A375 (cell line): ENCODE measurements at places on chromosomes 13 and 19. TPM values are rescaled to one million over a fixed set of nuclear protein-coding genes. Genes with fewer than 3 reads are reported as not detected.

Gene NLRP7
- not detected in 2 replicates for total RNA-seq

Gene SIGLEC12
- not detected in 2 replicates for total RNA-seq

Gene MAP4K1
- total RNA-seq = 0.34 and 1.3 TPM in 2 replicates

Gene ARHGEF18
- 26.0 and 26.9 TPM in 2 replicates for total RNA-seq

Gene ZNF416
- 3.8 and 5.2 TPM in 2 replicates for total RNA-seq

Gene PABPC3
- total RNA-seq = 0.04 and 0.05 TPM in 2 replicates

Gene ZNF763
- 0.19 and 0.42 TPM in 2 replicates for total RNA-seq

Gene ZSCAN22
- total RNA-seq = 2.9 TPM in 2 replicates

Gene ZFP28
- 1.5 and 3.2 TPM in 2 replicates for total RNA-seq

Gene KRTDAP
- not detected in 2 replicates for total RNA-seq

Gene SHISA2
- total RNA-seq = 12.1 and 17.3 TPM in 2 replicates

Gene NUDT19
- 15.8 and 19.0 TPM in 2 replicates for total RNA-seq

Gene SMIM44
- not detected in 2 replicates for total RNA-seq

Gene DIRAS1
- 0.72 and 1.0 TPM in 2 replicates for total RNA-seq

Gene KEAP1
- total RNA-seq = 69.0 and 75.7 TPM in 2 replicates

Gene RFPL4A
- total RNA-seq = 1.0 and 2.7 TPM in 2 replicates

Gene CBY2
- not detected in 2 replicates for total RNA-seq

Gene CPT1C
- 3.8 and 9.1 TPM in 2 replicates for total RNA-seq

Gene CCDC70
- total RNA-seq = not detected in 2 replicates

Gene ZNF573
- total RNA-seq = 5.8 and 8.4 TPM in 2 replicates

Gene KLK14
- 0.85 TPM in 1 of 2 replicates, not detected in the other for total RNA-seq

Gene PTPRS
- 106 and 118 TPM in 2 replicates for total RNA-seq

Gene NKPD1
- total RNA-seq = not detected in 2 replicates

Gene FLT3LG
- total RNA-seq = 3.3 and 6.1 TPM in 2 replicates

Gene KASH5
- total RNA-seq = 0.79 and 1.0 TPM in 2 replicates

Gene CFAP97D2
- total RNA-seq = not detected in 2 replicates

Gene RNF113B
- total RNA-seq = 0.23 TPM in 1 of 2 replicates, not detected in the other

Gene CNN1
- not detected in 2 replicates for total RNA-seq

Gene KLK12
- not detected in 2 replicates for total RNA-seq

Gene TNNI3
- 1.2 TPM in 1 of 2 replicates, not detected in the other for total RNA-seq

Gene CLEC17A
- total RNA-seq = 0.21 TPM in 1 of 2 replicates, not detected in the other

Gene B3GNT8
- not detected in 2 replicates for total RNA-seq

Gene KLK2
- 0.50 and 1.5 TPM in 2 replicates for total RNA-seq

Gene PTPRH
- 16.5 and 18.5 TPM in 2 replicates for total RNA-seq

Gene DACT3
- 0.24 and 0.45 TPM in 2 replicates for total RNA-seq

Gene PLIN5
- total RNA-seq = 0.15 and 1.4 TPM in 2 replicates

Gene LILRA1
- total RNA-seq = not detected in 2 replicates
